Cardiac muscle cell (in vitro differentiated cells and primary cell): ENCODE measurements at places on chromosomes 3 and 15.
A peak's percentile ranks its signal among the peaks of the same experiment; 100 is the strongest.

DNA sequence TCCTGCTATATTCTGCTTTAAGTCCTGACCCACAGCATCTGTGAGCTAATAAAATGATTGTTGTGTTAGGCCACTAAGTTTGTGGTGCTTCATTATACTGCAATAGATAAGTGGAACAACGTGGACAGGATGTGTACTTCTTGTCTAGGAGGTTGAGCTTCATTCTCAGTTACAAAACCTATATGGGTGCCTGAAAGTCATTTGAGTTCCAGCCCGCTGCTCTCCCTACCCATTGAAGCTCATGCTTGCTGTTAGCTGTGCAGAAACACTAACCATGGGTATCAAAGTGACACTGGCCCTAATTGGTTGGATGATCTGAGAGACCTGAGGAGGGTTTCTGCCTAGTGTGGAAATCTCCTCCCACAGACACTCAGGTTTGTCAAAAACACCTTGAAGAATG lies 357.2 kb downstream of the PDCD6IP start:
- no peak for DNase-seq
- H3K27ac ChIP-seq: no peak overlapping the region
- H3K36me3 ChIP-seq: no peaks in the 10 kb centered on the region
- H3K27me3 ChIP-seq: no peaks in the 10 kb centered on the region

- peak overlapping the region; percentile 89 for H3K27ac ChIP-seq
- no peaks in the 10 kb centered on the region for H3K36me3 ChIP-seq
- peaks cover 55% of the 10 kb centered on the region for H3K4me1 ChIP-seq
- no peak overlapping the region for H3K4me3 ChIP-seq
Measured at GRCh38 chr3:184658223-184658928, 53.5 kb downstream of the MAGEF1 start.

GRCh38 chr15:68176601-68177000 lies 28.5 kb downstream of the CALML4 start:
- H3K27me3 ChIP-seq: no peaks in the 10 kb centered on the region
- DNase-seq: no peak
- H3K4me3 ChIP-seq: no peak overlapping the region
- peaks cover 7% of the 10 kb centered on the region for H3K4me1 ChIP-seq

DNA sequence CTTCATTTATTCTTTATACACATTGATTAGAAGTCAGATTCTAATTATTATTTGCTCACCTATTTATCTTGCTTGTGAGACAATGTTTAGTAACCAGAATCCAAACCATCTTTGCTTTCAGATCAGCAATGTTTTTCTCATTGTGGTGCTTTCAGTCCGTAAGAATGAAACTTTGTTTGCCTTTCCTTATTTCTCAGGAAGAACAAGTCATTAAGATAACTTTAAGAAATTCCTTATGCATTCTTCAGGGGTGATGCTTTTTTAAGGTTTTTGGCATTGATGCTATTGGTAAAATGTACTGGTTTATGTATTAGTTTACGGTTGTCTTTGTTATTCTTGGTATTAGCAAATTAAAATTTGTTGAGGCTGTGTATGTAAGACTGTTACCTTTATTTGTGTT lies 120.8 kb upstream of the POU1F1 start:
- no peaks in the 10 kb centered on the region for H3K27me3 ChIP-seq
- no peaks in the 10 kb centered on the region for H3K36me3 ChIP-seq
- no peak for DNase-seq
- no peaks in the 10 kb centered on the region for H3K4me1 ChIP-seq
- H3K27ac ChIP-seq: no peak overlapping the region
- H3K4me3 ChIP-seq: no peak overlapping the region

DNA sequence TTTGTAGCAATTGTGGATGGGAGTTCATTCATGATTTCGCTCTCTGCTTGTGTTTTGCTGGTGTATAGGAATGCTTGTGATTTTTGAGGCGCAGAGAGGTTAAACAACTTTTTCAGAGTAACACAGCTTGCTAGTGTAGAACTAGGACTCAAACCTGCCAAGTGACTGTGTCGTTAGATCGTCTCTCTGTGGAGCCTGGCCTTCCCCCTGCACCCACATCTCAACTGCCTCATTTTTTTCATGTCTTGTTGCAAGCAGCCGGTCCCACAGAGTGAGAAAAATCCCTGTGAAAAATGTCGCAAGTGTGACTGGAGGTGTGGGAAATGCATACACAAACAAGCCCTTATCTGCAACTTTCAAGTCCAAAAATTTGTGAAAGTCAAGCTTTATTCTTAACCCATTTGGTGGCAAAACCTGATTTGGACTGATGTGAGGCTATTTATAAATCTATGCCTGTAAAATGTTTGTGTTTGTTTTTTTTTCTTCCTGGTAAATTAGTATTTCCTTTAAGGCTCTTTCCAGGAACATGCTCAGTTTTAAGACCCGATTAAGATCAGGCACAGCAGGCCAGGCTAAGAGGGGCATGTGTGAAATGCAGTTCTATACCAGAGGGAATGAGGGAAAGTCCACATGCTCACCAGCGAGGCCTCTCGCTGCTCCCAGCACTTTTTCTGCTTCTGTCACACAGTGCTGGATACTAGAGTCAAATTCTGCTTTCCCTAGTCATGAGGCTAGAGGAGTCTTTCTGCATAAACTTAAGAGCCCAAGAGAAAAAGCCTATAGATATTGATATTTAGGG lies 25.8 kb downstream of the ST6GAL1 start:
- H3K36me3 ChIP-seq: no peaks in the 10 kb centered on the region
- H3K4me3 ChIP-seq: no peak overlapping the region
- H3K4me1 ChIP-seq: peaks cover 20% of the 10 kb centered on the region
- peak; percentile 29 for DNase-seq
- H3K27me3 ChIP-seq: no peaks in the 10 kb centered on the region
